Activated CD4-positive, alpha-beta T cell treated with anti-CD3 and anti-CD28 coated beads, Interleukin-2, amount 50 U/mL, for 16 hours (primary cell): ENCODE measurements at places on chromosomes 4 and X.

DNA sequence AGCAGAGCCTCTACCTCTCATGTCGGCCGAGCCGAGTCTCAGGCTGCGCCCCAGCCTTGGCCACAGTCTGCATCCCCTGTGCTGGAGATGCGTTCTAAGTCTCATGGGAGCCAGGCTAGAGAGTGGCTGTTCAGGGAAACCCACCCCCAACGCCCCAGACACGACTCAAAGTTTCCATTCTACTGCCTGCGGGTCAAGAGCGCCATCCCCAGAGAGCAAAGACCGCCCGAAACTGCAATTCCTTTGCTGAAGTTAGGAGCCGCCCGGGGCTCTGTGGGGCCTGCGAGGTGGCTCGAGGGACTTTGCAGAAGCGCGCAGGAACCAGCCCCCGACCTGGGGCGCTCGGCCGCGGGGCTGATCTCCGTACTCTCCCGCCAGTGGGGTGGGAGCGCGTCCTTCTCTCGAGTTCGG is 10.0 kb upstream of the ELF4 start:
- peak; percentile 16 for DNase-seq

DNA sequence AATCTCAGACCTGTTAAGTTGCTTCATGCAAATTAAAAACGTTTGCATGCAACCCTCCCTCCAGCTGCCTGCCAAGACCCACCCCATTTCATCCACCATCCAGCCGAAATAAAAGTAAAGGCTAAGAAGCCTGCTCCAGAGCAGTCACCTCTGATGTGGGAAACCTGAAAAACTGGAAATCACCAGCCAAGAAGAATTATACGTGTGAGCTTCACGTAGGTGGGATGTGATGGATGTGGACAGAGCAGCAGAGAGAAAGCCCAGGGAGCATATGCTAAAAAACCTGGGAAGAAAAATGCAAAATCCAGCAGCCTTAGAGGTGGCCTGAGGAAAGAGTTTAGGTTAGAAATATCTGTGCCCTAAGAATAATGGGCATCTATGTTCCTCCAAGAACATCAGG is 160.6 kb upstream of the STS start:
- no peak for DNase-seq

DNA sequence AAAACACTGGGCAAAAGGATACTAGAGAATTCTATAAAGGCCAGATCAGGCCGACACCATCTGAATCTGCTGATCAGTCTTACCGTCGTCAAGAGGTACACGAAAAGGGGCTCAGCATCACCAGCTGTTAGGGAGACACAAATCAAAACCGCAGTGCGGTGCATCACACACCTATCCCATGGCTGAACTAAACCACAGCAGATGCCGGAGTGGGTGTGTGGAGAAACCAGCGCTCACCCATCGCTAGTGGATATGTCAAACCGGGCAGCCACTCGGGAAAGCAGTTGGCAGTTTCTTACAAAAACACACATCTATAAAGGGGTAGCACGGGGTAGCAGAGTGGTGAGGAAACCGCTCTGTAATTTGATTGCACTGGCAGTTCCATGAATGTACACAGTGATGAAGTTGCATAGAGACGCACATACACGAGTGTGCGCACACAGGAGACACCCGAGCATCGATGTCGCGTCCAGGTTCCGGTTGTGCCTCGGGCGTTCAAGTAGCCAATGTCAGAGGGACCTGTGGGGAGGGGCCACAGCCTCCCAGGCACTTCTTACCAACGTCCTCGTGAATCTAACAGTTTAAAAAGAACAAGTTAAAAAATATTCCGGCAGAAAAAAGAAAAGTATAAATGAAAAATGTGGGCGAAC is 23.1 kb upstream of the CCNQ start:
- DNase-seq = no peak

- DNase-seq = peak; percentile 81
Observed at GRCh38 chr4:122577808-122578781, 42.8 kb downstream of the IL21 start.

GRCh38 chr4:121680571-121680970 is 16.2 kb downstream of the ANXA5 start:
- no peak for DNase-seq

DNA sequence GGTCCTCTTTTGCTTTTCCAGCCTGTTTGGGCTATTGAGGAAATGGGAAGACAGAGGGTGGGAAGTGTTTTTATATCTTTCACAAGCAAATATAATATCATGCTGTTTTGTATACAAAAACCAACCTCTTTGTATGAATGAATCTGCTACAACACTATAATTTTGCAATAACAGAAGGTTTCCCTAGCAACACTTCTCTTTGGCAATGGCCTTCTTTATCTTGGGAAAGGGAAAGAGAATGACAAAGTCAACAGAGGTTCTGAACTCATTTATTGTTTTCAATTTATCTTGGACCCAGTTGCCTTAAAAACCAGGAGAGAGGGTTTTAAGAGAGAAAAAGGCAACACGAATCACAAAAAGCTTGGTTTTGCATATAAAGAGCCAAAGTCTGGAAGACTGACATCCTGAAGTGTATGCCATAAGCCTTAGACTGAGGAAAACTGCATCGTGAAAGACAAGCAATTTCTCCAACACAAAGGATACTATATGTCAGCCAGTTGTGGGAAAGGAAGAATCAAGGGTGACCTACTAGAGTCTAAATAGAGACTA is 121.8 kb upstream of the FAM241A start:
- no peak for DNase-seq

- peak; percentile 46 for DNase-seq
Observed at GRCh38 chr4:100391863-100392262, 126.0 kb downstream of the EMCN start.

DNA sequence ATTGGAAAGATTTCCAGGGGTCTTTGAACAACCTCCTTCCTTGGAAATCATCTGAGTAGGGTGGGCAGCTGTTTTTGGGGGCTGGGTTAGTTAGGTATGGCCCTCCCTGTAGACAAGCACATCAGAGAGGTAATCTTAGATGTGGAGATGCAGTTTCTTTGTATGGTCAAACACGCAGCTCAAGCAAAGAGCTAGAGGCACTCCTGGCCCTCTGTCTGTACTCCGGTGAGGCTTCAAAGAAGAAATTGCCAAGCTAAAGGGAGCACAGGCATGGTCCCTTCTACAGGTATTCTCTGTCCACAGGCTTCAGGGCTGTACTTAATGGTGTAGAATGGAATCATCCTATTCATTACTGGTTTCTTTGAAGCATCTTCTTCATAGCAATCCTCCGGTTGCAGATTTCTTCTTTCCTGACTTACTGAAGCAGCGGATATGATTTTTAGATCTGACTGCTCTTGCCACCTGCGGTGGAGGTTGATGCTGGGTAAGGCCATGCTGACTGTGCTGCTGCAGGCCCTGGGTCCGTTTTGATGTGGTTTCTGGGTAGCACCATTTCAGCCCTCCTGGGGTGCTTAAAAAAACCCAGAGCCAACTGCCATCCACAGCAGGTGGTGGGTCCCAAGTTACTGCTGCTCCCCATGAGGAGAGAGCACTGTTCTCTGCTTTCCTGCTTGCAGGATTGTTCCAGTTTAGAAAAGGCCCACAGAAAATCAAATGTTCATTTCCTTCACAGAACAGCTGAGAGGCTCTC is 318.9 kb upstream of the GATB start:
- peak; percentile 76 for DNase-seq

GRCh38 chr4:3029464-3029863 is 44.9 kb downstream of the HTT-AS start:
- DNase-seq = no peak

DNA sequence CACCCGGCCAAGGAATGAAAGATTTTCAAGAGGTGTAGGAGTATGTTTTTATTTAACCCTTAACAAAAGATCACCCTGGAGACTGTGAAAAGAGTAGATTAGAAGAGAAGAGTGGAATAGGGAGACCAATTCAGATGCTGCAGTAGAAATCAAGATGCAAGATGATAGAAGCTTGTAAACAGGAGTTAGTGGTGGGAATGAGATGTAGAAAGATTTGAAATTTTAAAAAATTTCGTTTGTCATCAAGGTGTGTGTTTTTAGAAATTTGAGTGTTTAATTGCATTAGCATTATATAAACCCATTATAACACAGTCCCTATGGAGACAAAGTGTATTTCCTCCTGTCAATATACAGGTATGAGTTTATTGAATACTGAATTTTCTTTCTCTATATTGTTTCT is 42.1 kb upstream of the IL1RAPL2 start:
- DNase-seq = no peak

DNA sequence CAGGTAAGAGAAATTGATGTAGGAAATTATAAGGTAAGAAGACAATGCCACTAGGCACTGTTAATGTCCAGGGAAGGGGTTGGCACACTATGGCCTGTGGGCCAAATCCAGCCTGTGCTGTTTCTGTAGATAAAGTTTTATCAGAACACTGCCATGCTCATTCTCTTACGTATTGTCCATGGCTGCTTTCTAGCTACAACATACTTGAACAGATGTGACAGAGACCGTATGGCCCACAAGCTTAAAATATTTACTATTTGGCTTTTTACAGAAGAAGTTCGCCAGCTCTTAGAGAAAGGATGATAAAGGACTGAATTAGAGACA is 168.0 kb downstream of the CDS1 start:
- DNase-seq = no peak

DNA sequence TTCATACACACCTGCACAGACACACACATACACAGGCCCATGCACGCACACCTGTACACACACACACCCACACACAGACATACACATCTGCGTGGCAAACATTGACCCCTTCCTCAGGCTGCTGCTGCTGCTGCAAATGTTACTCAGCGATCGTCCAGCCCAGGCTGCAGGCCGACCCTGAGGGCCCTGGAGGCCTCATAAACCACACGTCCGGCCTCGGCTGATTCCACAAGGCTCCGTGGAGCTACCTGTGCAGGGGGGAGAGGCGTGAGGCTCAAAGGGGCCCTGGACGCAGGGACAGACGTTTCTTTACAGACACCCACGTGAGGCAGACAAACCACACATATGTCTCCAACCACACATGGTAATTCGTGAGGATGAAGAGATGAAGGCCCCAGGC is 53.9 kb upstream of the PPP2R3B start:
- no peak for DNase-seq

GRCh38 chrX:130566028-130566683 is 164.4 kb downstream of the RBMX2 start:
- no peak for DNase-seq

DNA sequence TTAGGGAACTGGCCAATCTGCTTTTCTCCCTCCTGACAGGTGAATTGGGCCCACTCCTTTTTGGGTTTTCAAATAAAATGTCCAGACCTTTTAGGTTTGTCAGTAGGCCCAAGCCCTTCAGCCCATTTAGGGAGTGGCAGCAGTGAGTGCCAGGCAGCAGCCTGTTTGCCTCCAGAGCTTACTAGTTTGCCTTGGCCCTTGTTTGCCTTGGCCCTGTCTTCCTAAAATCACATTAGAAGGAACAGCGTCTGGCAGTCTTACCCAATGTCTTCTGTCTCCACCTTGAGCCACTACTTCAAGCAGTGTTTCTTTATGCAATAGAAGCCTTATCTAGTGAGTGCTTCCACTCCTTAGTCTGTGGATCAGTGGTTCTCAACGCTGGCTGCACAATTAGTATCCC is 117.1 kb downstream of the TMEM164 start:
- no peak for DNase-seq

GRCh38 chrX:42241421-42241820 is 318.1 kb upstream of the CASK start:
- DNase-seq = no peak

DNA sequence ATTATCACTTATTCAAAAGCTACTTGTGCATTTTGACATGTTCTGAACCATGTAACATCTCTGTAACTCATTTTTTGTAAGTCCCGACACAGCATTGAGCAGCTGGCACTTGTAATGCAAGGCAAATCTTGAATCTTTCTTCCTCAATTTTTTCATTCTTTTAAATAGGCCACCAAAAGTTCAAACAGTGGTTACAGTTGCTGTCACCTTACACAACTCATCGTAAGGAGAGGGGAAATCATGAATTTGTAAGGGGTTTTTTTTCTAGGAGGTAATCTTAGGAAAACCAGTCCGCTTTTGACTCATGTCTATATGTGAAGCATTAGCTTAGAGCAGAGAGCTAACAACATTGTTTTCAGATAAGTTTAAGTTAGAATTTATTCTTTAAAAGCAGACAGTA is 124.5 kb downstream of the PDLIM5 start:
- DNase-seq = no peak

- DNase-seq = no peak
Observed at GRCh38 chr4:124640022-124640730, 72.4 kb downstream of the ANKRD50 start.

GRCh38 chr4:105305019-105305836 is 158.6 kb downstream of the TET2 start:
- DNase-seq = peak; percentile 68
